Fibroblast of mammary gland (primary cell): ENCODE measurements at places on chromosomes 6 and 20.

DNA sequence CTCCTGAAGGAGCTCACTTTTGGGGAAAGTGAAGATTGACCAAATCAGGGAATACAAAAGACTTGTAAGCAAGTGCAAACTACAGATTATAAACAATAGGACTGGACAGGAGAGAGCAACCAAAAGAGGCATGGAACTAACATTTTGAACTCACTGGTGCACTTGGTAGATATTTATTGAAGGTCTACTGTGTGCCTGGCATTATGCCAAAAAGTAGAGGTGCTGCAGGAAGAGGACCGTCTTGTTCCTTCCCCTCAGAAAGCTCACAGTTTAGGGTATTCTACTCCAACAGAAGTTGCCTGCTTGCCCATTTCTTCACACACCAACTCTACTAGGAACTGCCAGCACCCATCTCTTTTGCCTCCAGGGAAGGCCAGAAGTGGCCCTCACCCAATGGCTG, 10.0 kb upstream of the TSHZ2 start:
- no peak for DNase-seq

GRCh38 chr20:5680192-5680591, 70.0 kb upstream of the SHLD1 start:
- no peak for DNase-seq

DNA sequence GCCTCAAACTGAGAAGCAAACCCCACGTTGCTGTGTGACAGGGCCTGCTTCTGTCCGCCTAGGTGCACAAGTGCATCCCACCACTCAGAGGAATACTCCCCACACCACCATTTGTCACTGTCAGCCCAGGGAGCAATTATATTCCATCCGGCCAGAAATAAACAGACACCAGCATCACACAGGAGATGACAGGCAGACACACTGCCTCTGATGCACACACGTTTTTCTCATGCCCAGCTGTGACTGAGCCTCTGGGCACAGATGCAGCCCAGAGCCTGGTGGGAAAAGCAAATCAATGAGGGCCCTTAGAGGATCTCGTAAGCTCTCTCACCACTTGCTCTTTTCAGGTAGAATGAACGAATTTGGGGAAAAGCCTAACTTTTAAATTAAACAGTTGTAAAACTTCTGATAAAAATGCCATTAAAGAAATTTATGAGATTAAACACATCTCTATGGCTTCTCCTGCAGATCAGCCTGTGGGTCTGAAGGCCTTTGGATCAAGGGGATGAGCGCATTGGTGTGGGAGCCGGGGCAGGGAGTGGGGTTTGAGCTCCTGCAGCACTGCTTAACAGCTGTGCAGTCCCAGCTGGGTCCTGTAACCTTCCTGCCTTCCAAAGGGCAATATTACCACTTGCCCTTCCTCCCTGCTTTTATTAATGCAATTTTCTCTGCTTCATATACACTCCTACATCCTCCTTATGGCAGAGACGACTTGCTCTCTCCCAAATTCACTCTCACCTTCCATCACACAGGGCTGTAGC, 624.3 kb downstream of the PTPRT start:
- DNase-seq, result no peak

- no peak for DNase-seq
These were observed at the start of gene EDN3 for GRCh38 chr20:59300333-59301081. Gene EDN3, plus strand, starts transcription at chr20:59300611. Its CDS starts 202 bp downstream, at chr20:59300813.

- DNase-seq, result peak; percentile 44
These were observed 278.9 kb downstream of the ESR1 start for GRCh38 chr6:152086223-152086873.

DNA sequence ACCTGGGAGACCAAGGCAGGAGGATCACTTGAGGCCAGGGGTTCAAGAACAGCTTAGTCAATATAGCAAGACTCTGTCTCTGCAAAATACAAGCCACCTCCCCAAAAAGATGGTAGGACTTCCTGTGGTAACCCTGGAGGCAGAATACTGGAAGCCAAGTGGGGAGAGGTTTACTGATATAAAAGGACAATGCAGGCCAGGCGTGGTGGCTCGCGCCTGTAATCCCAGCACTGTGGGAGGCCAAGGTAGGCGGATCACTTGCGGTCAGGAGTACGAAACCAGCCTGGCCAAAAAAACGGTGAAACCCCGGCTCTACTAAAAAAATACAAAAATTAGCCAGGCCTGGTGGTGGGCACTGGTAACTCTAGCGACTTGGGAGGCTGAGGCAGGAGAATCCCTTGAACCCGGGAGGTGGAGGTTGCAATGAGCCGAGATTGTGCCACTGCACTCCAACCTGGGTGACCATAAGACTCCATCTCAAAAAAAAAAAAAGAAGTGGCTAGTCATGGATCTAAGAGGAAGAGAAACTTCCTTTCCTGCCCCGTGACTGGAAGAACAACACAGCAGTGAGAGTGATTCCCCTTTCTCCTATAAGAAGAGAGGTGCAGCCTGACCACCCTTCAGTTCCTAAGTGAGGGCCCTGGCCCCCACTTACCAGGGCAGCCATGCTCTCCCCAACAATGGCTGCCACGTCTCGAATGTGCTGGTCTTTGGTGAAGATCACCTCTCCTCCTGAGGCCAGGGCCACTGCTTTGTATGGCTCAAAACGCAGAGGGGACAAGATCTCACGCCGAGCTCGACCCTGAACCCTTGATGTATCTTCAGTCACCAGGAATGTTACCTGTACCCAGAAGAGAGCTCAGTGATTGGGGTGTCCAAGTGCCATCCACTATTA, 6.2 kb downstream of the SAPCD1 start:
- DNase-seq, result no peak

GRCh38 chr6:33297956-33298772, 578 bp downstream of the RGL2 start:
- peak; percentile 80 for DNase-seq

DNA sequence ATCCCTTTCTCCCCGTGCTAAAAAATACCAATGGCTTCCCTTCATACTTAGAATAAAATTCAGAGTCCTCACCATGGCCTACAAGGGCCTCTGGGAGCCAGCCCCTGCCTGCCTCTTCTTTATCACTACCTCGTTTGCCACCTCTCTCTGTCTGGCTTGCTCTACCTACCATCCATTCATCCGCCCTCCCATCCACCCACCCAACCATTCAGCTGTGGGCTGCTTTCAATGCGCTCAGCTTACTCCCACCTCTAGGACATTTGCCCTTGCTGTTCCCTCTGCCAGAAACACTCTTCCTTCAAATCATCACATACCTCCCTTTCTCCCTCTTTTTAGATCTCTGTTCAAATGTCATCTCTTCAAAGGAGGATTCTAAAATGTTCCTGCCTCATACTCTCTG, 44.4 kb downstream of the PACSIN1 start:
- DNase-seq, result no peak

GRCh38 chr6:118746145-118746824, 94.9 kb upstream of the CEP85L start:
- no peak for DNase-seq

DNA sequence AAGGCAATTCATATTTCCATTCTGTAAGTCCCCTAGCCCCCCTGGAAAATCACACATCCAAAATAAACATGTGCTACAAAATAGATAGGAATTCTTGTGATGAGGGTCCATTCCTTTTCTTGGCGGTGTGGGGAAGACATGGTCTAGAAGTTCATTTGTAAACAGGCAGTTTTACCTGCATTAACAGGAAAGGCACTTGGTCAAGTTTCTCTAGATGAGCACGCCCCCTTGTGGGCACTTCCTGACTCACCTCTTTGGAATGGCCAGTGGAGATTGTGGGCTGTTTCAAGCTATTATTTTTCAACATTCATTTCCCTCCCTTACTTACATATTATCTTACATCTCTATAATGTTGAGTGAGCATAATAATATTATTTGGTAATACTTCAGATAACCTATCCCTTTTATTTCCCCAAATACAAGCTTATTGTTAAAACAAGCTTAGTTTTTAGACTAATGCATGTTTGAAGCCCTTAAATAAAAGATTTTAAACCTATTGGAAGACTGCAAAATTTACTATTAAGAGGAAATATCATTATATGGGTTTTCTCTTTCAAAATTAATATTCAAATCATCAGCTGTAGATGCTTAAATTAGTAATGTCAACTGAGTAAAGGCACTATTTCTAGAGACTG, 92.1 kb downstream of the TASP1 start:
- DNase-seq, result peak; percentile 74

- no peak for DNase-seq
These were observed 71.6 kb upstream of the PRND start for GRCh38 chr20:4649941-4650681.

DNA sequence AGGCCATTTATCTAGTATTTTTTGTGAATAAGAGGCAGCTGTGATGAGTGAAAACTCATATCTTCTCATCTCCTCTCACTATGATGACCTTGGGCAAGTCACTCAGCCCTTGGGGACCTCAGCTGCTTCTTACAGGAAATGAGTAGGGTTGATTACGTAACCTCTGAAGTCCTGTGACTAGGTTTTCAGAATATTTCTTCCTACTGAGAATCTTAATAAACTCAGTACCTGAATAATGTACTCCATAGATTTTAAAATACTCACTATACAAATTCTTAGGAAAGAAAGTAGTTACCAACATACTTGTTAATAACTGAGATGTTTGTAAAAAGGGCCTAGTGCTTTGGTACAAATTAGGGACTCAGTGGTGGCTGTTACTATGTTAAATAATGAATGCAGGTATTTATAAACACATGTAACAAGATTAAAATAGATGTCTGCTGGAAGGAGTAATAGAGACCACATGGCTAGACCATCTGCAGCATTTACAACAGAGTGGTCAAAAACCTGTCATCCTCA, 60.9 kb downstream of the RPRD1B start:
- peak; percentile 90 for DNase-seq

- DNase-seq, result peak; percentile 81
These were observed 44.7 kb downstream of the VAPB start for GRCh38 chr20:58433759-58434158.

DNA sequence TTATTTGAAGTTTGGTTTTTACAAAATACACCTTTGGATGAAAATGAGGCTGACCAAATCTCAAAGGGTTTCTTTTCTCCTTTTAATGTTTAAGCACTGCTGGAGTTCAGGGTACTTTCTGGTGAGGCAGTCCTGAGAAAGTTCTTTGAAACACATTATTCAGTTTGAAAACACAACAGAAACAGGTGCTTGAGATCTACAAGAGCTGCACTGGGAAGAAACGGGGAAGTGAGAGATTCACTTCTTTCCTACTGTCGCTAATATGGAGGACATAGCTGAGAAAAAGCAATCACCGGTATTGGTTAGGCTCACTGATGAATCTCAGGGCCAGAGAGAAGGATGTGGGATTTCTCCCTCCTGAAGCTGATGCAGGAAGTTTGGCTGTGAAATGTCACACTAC, 22.9 kb upstream of the TMEM170B start:
- no peak for DNase-seq

DNA sequence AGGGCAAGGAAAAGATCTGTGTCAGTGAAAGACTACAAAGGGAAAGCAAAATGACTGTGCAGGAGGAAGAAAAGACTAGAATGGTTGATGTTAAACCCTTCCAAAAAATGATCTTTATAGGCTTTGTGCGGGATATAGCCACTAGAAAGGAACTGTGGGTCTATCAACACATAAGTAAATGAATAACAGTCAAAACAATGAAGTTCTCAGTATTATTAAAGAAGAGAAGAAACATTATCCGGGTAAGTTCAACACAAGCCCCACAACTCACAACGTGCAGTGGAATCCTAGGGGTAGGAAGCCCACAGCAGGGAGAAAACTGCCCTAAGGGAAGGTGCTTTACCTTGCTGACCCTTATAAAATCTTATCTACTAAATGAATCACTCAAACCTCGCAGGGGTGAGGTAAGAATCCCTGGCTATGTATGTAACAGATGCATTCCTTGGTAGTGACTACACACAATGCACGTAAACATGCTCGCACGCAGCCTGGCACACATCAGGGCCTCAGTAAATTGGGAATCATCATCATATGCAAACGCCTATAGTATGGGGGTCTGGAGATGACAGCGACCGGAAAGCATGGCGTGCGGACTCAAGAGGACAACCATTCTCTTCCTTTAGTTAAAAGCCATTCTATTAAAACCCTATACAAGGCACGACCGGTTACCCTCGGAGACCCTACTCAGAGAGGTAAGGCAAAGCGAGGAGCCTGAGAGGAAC, 11.3 kb downstream of the TFAP2A start:
- DNase-seq, result peak; percentile 62

GRCh38 chr6:5670811-5671561, 335.7 kb downstream of the NRN1 start:
- peak; percentile 79 for DNase-seq

DNA sequence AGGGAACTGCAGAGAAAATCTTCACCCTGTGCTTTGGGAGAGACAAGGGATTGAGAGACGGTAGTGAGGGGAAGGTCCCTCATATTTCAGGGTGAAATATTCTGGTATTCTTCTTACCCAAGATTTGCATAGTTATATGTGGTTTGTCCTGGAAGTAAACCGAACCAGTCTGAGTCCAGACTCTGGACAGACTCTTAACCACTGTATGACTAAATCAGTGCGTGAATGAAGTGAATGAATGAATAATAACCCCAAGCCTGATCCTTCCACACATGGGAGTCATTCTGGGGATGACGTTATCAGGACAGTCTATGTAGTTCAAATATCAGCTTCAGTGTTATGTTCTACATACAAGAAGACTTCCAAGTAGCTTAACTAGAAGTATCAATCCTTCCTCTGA, 690.7 kb downstream of the KIF16B start:
- DNase-seq, result peak; percentile 31

GRCh38 chr6:7646394-7646793, 56.4 kb downstream of the SNRNP48 start:
- peak; percentile 90 for DNase-seq

GRCh38 chr6:7975764-7976146, 65.2 kb upstream of the TXNDC5 start:
- DNase-seq, result peak; percentile 8

GRCh38 chr6:101489456-101489855, 95.9 kb downstream of the GRIK2 start:
- no peak for DNase-seq

DNA sequence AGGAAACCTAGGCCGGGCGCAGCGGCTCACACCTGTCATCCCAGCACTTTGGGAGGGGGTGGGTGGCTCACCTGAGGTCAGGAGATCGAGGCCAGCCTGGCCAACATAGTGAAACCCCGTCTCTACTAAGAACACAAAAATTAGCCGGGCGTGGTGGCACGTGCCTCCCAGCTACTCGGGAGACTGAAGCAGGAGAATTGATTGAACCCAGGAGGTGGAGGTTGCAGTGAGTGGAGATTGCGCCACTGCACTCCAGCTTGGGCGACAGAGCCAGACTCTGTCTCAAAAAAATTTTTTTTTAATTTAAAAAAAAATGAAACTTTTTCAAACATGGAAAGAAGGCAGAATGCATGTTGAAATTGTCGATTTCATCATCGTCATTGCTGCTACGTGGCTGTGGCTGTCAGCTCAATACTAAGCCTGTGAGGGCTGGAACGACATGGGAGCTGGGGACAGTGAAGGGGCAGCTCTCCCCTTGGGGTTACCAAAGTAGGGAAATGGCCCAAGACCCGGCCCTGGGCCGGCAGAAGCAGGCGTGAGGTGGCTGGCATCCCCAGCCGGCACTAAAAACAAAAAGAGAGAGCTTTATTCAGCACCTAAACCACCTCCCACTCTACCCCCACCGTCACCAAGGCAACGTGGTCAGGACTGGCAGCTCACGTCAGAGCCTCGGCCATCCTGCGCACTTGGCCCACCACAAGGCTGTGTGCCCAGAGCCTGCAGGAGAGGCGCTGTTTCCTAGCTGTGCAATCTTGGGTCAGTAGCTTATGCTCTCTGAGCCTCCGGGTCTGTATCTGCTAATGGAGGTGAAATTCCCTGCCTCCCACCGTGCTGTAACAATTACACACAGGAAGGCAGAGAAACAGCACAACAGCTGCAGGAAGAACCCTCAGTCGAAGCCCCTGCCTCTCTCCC, 30.8 kb downstream of the AGPAT4 start:
- DNase-seq, result peak; percentile 92

- peak; percentile 68 for DNase-seq
These were observed 19.7 kb downstream of the GMDS start for GRCh38 chr6:2225422-2226392.
